ENCODE measurements at places on chromosomes 1 and 21.

- no peak for DNase-seq
Observed at GRCh38 chr1:217542837-217543236, 88.1 kb downstream of the GPATCH2 start.

GRCh38 chr1:7247158-7247557, 461.9 kb downstream of the CAMTA1 start:
- DNase-seq: no peak

GRCh38 chr1:52916241-52916975, 5.1 kb downstream of the ECHDC2 start:
- DNase-seq: no peak

DNA sequence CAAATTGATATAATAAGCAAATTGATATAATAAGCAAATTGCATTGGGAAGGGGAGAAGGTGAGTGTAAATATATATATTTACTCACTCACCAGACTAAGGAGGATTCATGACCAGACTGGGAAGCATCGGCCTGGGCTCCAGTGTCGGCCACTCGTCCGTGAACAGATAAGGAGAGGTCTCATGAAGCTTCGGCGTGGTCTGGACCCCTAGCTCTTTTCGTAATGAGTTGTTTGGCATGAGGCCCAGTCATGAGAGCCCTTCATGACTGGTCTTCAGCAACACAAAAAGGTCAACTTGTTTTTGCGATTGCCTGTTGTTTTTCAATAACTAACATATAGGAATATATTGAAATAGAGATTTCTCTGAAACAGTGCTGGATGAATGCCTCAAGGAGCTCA, 222.9 kb upstream of the KCNK2 start:
- no peak for DNase-seq

DNA sequence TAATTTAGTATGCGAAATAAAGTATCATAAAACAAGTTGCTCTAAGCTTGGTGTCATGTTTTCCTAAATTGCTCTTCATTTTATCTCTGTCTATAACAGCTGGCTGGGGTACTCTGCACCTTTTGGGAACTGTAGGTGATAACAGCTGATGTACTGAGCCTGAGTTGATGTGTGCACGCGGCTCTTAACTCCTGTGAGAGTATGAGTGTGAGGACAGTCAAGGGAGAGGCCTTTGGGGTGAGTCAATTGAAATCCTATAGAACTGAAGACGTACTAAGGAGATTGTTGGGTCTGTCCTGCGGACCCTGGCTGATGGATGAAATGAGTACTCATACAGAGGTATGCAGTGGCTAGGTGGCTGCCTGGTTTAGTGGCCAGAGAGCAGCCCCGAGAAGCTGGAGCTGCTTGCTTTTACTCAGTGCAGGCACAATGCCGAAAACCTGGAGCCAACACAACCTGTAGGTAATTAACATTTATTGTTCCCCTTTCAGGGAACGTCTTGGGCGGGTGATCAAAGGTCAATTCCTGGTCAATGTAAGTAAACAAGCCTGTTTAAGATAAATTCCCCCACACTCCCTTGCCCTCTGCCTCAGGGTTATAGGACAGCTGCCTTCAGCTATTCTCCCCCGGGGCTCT, 188.5 kb downstream of the PRDM2 start:
- DNase-seq: no peak

DNA sequence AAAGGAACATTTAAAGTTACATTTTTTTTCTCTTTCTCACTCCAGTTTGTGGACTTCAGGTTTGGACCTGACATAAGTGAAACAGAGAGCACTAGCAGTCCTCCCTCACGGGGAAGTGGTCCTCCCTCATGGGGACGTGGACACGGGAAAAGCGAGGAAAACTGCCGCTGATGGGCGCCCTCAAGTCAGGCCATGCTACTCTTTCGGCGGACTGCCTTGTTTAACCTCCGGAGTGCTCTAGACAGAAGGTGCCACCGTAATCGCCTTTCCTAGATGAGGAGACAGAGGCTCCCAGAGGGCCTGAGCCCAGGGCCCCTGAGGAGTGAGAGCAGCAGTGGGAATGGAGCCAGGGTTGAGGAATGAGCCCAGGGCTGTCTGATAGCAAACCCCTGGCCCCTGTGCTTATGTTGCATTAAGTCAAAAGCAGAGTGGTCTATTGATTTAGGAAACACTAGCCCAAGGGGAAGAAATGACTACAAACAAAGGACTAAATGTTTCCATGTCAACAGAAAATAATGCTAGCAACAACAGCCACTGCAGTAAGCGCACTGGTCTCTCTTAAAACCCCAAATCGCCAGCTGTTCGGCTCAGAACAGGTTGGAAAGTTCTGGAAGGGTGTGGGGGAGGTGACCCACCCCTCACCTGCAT, 84.1 kb downstream of the DMRTB1 start:
- DNase-seq: no peak

DNA sequence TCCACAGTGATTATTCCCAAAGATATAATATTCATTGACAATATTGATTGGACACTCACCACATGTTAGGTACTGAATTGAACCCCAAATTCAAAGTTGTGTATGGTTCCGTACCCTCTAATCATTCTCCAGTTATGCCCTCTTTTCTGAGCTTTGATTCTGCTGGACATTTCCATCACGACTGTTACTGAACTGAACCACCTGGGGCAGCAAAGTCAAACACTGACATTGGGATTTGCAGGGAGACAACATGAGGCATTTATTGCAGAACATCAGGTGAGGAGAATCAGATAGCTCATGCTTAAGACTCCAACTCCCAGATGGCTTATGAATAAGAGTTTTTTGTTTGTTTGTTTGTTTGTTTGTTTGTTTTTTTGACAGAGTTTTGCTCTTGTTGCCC, 420.9 kb downstream of the DISC1 start:
- DNase-seq: no peak

DNA sequence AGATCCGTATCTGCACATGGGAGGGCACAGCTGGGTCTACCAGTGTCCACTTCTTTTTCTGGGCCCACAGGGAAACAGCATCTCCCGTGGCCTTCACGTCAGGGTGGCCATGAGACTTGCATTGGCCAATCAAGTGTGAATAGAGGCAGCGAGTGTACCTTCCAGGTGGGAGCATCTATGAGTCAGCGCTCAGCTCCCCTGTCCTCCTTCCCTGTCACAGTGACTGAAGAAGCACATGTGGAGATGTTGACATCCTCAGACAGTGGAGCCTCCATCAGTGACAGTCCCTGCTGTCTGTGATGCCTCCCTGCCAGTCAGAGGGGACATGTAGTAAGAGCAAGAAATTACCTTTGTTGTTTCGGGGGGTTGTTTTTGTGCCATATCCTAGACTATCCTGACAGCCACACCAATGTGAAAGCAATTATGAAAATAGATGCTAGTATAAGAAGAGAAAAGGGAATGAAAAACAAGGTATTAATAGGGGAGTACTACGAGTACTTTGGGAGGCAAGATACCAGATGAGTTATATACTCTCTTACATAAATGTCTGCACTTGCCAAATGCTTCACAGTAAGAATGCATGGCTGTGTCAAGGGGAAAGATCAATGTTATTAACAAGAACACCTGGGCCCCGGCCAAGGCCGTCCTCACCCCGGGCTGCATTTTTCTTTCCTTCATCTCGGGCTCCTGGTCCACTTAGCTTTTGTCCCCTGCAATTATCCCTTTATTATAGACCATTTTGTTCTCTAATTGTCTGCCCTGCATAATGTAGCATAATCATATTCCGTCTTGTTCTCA, 86.0 kb downstream of the MATN1 start:
- no peak for DNase-seq

DNA sequence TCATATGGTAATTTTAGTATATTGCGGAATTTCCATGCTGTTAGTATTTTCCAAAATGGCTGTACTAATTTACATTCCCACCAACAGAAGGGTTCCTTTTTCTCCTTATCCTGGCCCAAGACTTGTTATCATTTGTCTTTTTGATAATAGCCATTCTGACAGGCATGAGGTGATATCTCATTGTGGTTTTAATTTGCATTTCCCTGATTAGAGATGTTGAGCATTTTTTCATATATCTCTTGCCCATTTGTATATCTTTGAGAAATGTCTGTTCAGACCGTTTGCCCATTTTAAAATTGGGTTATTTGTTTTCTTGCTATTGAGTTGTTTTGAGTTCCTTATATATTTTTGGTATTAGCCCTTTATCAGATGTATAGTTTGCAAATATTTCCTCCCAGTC, 14.0 kb downstream of the CAPZA1 start:
- no peak for DNase-seq

DNA sequence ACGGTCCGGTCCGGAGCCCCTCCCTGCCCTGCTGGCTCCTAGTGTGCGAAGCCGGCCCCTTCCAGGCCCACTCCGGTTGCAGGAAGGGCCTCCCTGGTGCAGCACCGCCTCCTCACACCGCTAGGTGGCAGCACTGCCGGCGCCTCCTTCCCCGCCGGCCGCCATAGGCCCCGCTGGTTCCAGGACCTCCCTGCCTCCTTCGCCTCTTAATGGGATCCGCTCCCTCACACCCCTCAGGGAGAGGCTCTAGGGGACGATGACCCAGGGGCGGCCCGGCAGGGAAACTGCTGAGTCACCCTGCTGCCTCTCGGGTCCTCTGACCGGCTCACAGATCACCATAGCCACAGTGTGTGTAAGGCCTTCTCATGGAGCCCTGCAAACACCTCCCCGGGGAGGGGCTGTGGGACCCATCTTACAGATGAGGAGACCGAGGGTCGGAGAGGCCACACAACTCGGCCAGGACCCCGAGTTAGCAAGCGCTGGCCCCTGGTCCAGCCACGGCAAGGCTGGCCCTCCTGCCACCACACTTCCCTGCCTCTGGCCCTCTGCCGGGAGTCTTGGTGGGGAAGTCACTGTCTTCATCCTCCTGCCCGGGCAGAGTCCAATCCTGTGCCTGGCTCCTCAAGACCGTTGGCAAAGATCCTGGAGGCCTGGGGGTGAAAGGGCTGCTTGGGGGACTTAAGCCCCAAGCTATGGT, 1.6 kb upstream of the AJAP1 start:
- no peak for DNase-seq

DNA sequence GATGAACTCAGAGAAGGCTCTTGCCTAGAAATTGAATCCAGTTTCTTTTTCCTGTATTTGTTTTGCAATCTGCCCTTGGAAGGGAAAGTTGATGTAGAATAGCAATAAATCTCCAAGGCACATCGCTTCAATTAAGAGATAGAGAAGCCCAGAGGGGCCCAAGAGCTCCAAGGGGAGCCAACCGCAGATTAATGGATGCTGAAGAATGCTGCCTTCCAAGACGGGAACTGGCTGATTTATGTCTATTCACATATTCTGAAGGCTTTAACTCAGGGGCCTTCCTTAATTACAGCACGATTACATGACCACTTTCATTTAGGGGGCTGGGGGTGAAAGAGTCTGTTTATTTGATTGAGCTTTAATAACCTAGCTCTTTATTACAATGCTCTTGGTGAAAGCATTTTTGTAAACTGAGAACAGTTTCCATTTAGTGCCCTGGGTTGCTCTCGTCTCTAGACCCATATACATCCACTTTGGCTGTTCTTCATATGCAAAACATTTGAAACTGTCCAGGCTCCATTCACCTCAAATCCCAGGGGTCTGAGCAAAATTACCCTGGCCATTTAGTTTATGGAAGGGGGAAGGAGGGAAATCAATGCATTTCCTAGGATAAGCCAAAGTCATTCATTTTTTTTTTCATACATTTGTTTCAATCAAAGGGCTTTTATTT, 87.4 kb upstream of the CLDN14 start:
- no peak for DNase-seq

- DNase-seq: no peak
Observed at GRCh38 chr1:222081859-222082258, 340.0 kb upstream of the DUSP10 start.

DNA sequence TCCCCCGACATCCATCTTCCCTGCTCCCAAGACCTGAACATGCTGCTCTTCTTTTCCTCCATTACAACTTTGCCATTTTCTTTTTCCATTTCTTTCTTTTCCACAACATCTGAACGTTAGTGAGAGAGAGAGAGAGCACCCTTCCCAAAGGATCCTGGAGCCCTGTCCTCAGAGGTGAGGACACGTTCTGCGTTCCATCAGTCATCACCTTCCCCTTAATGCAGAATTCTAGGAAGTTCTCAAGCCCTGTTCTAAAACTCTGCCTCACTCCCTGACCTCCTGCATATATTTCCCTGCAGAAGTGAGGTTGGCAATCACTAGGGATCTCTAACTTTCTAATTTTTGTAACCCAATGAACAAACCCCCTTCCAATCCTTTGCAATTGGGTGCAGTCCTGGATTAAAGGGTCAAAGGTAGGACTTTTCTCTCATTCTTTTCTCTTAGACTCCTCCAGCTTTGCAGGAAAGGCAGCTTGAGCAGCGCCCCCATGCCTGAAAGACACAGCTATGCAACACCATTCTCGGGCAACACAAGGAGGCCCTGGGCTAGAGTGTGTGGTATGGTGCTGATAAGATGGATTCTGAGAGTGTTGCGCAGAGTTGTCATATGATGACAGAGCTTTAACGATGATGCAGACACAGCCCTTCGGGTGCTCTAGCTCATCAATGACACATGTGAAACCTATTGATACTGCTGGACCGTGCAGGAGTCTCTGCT, 59.2 kb upstream of the TNR start:
- DNase-seq: no peak

GRCh38 chr1:58783090-58783992, 506 bp downstream of the JUN start:
- peak; percentile 33 for DNase-seq

DNA sequence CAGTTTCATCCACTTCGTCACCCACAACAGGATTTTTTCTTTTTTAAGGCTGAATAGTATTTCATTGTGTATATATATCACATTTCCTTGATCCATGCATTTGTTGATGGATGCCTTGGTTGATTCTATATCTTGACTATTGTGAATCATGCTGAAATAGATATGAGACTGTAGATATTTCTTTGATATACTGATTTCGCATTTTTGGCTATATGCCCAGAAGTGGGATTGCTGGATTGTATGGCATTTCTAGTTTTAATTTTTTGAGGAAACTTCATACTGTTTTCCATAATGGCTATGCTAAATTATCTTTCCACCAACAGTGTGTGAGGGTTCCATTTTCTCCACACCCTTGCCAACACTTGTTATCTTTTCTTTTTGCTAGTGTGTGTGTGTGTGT, 5.0 kb downstream of the GUCA2B start:
- no peak for DNase-seq

DNA sequence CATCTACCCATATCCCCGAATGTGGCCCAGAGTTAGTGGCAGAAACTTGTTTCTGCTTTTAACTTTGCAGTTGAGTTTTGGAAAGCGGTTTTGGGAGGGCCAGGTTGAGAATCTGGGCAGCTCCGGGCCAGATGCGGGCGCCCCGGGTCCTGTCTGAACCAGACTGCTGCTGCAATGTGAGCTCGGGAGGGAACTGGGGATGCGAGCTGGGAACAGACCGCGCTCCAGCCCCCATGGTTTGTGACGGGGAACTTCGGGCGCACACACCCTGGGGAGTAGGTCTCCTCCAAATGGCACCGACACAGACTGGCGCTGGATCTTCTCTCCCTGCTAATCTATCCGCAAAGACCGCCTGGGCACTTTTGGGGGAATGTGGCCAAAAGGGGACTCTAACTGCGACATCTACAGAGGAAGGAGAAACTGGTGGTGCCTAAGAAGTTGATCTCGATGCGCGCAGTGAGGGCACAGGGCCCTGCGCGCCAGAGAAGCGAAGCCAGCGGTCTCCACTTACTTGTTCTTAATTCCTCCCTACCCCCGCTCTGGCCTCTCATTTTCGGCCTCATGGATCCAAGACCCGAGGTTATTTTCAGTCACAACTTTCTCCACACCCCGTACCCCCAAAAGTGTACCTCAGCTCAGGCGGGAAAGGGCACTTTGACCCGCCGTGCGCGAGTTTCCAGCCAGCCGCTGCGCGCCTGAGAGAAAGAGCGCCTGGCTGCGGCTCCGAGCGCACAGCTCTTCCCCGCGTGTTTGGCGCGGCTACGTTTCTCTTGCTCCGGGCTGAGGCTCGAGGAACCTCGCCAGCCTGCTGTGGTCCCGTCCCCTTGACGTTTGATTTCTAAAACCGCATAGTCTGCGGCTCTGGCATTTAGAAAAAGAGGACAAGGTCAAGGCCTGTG, 411.0 kb upstream of the ESRRG start:
- DNase-seq: no peak
